Colonic mucosa (tissue), 4 donors: ENCODE measurements at places on chromosomes 6 and 20. TPM values are rescaled to one million over a fixed set of nuclear protein-coding genes. Genes with fewer than 3 reads are reported as not detected.

DNA sequence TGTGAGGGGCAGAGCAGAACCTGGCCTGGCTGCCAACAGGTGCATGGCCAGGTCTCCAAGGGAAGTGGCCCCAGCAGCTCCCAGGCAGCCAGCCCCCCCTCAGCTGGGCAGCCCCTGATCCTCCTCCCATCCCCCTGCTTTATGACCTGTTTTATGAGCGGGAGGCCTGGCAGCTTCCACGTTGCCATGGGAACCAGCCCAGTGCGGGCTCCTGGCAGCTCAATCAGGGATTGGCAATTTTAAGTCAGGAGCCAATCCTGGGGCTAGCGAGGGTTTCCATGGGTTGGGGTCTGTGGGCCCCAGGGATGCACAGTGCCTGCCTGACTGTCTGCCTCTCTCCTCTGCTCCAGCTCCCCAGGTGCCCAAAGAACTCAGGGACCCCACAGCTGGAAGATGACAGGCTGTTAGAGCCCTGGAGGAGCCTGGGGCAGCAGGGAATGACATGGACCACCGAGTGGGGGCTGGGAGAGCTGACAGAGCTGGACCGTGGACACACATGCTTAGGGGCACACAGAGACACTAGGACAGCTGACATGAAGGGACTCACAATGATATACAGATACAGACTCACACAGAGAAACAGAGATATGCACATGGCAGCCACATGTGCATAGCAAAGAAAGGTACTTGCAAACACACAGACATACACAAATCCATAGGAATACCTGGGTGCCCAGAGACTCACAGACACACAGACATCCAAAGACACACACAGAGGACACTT is 56.5 kb upstream of the SIRPA start:
- DNase-seq = no peak
- no peaks in the 10 kb centered on the region for H3K36me3 ChIP-seq

Gene ACTL10
- total RNA-seq = 8.0 TPM

GRCh38 chr20:13681248-13682125 is 42.8 kb upstream of the TASP1 start:
- H3K27me3 ChIP-seq = no peaks in the 10 kb centered on the region
- H3K27ac ChIP-seq = no peak overlapping the region
- no peaks in the 10 kb centered on the region for H3K4me1 ChIP-seq
- no peaks in the 10 kb centered on the region for H3K36me3 ChIP-seq
- peak; percentile 29 for DNase-seq
- H3K4me3 ChIP-seq = no peak overlapping the region

DNA sequence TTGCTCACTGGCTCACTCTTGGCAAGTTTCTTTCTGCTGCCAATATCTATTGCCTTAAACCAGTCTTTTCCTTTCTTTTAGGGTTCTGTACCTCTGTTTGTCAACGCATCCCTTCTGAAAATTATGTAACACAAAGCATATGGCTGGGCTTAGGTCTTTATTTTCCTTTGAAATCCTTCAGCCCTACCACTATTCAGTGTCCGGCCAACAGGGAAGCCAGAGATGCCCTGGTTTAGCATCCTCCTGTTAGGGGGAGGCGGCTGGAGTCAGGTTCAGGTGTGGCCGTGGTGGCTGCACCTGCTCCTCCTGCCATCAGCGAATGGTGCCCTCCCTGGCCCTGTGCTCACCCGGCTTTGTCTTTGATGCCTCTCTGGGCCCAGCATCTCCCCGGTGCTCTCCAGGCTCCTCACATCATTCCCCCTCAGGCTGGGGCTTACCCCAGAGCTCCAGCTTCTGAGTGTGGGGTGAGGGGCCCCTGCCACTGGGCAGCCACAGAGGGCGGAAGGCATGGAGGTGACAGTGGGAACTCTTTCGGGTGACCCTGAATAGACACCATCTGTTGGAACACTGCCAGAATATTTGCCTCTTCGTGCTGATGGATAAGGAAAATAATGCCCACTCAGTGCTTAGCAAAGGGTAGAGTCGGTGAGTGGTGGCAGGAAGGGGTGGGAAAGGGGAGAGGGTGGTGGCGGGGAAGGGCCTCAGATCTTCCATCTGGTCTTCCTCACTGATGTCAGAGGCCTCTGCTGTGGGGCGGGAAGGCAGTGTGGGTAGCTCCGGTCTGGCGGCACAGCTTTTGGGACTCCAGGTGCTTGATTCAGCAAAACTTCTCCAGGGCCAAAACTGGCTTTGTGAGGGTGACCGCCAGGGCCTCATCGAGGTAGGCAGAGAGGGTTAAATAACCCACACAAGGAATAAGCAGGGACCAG is 97.2 kb downstream of the DACT2 start:
- no peaks in the 10 kb centered on the region for H3K36me3 ChIP-seq
- no peak overlapping the region for H3K4me3 ChIP-seq
- no peaks in the 10 kb centered on the region for H3K27me3 ChIP-seq
- no peaks in the 10 kb centered on the region for H3K4me1 ChIP-seq

DNA sequence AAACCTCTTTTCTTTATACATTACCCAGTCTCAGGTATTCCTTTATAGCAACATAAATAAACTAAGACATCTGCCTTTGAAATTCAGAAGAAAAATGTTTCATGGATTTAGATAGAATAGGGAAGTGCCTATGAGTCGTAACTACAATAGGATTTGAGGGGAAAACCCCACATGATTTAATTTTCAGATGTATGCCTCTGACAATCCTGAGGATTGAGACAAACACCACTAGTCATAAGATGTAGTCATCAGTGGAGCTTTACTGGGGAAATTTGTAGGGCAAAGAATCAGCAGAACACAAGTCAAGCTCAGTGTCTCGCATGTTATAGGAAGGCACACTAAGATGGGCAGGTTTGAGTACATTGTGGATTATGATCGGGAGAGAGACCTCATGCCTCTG is 566.4 kb downstream of the BMP2 start:
- H3K27me3 ChIP-seq = no peaks in the 10 kb centered on the region
- H3K27ac ChIP-seq = no peak overlapping the region
- H3K4me3 ChIP-seq = no peak overlapping the region
- H3K36me3 ChIP-seq = no peaks in the 10 kb centered on the region
- DNase-seq = no peak
- no peaks in the 10 kb centered on the region for H3K4me1 ChIP-seq

Gene BYSL
- 16.4 TPM for total RNA-seq

Gene BPIFB2
- 0.35 TPM for total RNA-seq

Gene OPRM1
- not detected for total RNA-seq

Gene SYNDIG1
- total RNA-seq = 0.19 TPM

DNA sequence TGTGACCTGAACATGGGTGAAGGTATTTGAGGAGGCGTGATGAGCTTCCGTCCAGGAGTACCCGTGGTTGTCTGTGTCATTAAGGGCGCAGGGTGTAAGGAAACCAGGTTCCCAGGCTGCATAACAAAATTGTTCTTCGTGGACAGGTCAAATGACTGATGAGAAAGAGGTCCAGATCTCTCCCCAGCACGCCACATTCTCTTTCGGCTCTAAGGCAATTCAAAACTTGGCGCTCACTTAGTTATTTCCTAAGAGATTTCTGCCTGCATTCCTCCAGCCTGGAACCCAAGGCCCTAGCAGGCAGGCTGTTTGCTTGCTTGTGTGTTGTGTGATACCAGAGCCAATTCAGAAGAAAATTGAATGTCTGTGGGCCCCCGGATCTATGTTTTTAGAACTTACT is 139.9 kb downstream of the AGPAT4 start:
- DNase-seq = no peak
- H3K4me3 ChIP-seq = no peak overlapping the region
- H3K4me1 ChIP-seq = no peaks in the 10 kb centered on the region
- no peaks in the 10 kb centered on the region for H3K27me3 ChIP-seq
- no peaks in the 10 kb centered on the region for H3K36me3 ChIP-seq

DNA sequence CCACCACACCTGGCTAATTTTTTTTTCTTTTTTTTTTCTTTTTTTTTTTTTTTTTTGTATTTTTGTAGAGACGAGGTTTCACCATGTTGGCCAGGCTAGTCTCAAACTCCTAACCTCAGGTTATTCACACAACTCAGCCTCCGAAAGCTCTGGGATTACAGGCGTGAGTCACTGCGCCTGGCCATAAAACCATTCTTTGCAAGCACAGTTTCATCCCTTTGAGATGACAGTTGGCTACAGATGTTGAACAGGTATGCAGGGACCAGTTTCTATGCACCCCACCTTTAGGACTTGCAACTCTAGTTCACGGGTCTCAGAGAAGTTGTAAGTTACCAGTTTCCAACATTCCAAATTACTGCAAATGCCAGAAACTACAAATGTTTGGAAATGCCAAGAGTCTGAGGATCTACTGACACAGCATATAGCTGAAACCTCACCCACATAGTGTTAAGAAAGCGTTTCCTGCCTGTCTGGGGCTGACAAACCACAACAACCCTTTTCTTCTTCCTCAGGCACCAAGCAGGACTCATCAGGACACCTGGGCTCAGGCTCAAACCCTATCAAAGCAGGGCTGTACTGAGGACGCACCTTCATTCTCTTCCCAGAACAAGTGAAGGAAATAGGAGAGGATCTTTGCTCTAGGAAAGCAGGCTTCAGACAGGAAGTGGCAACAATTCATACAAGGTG is 22.9 kb downstream of the ARHGAP18 start:
- H3K4me3 ChIP-seq = no peak overlapping the region
- no peaks in the 10 kb centered on the region for H3K36me3 ChIP-seq
- H3K27ac ChIP-seq = no peak overlapping the region
- no peaks in the 10 kb centered on the region for H3K27me3 ChIP-seq

Gene CDH4
- 0.08 TPM for total RNA-seq

DNA sequence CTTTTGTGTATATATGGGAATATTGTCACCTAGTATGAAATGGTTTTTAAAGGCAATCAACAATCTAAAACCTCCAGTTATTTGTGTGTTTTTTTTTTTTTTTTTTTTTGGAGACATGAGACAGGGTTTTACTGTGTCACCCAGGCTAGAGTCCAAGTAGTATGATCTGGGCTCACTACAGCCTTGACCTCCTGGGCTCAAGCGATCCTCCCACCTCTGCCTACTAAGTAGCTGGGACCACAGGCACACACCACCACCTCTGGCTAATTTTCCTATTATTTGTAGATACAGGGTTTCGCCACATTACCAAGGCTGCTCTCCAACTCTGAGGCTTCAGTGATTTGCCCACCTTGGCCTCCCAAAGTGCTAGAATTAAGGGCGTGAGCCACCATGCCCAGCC is 349.9 kb downstream of the UTRN start:
- no peaks in the 10 kb centered on the region for H3K4me1 ChIP-seq
- H3K27me3 ChIP-seq = no peaks in the 10 kb centered on the region
- no peak for DNase-seq
- no peak overlapping the region for H3K27ac ChIP-seq

Gene SLPI
- total RNA-seq = 113 TPM

Gene SLC22A3
- total RNA-seq = 2.1 TPM

DNA sequence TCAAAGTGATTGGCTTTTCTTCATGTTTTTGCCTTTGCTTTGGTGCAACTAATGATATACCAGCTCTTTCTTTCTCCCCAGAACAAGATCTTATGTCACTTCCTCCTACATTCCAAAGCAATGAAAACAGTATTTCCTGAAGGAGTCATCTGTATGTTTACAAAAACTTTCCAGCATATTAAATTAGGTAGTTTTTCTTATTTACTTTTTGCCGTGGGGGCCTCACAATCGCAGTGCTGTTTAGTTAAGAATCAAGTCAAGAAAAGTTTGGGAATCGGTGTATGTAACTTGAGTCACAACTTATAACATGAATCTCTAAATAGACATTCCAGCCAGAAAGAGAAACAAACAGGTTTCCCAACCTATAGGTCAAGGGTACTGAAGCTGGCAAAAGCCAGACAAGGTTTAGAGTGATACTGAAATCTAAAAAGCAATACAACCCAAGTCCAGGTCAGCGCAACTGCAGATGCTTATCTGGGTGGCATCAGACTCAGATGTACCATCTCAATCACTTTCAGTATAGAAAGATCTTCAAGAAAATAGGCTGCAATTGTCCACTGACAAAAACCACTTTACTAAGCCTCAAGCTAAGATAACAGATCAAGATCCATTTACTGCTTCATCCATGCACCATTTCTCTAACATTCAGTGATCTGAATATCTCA is 63.6 kb downstream of the IPCEF1 start:
- H3K27ac ChIP-seq = no peak overlapping the region
- DNase-seq = no peak
- H3K36me3 ChIP-seq = no peaks in the 10 kb centered on the region
- no peaks in the 10 kb centered on the region for H3K4me1 ChIP-seq
- H3K4me3 ChIP-seq = no peak overlapping the region

- no peaks in the 10 kb centered on the region for H3K36me3 ChIP-seq
- H3K4me3 ChIP-seq = no peak overlapping the region
- H3K4me1 ChIP-seq = no peaks in the 10 kb centered on the region
Observed at GRCh38 chr20:44705364-44706094, 9.6 kb upstream of the CCN5 start.

- no peaks in the 10 kb centered on the region for H3K27me3 ChIP-seq
- DNase-seq = no peak
- no peaks in the 10 kb centered on the region for H3K36me3 ChIP-seq
- no peak overlapping the region for H3K4me3 ChIP-seq
- H3K27ac ChIP-seq = no peak overlapping the region
- no peaks in the 10 kb centered on the region for H3K4me1 ChIP-seq
Observed at GRCh38 chr6:12823847-12824246, 107.3 kb downstream of the PHACTR1 start.

GRCh38 chr6:18203786-18204185 is 48.6 kb downstream of the KDM1B start:
- DNase-seq = no peak
- no peaks in the 10 kb centered on the region for H3K27me3 ChIP-seq
- no peaks in the 10 kb centered on the region for H3K36me3 ChIP-seq
- no peak overlapping the region for H3K4me3 ChIP-seq
- no peak overlapping the region for H3K27ac ChIP-seq

- H3K36me3 ChIP-seq = no peaks in the 10 kb centered on the region
- DNase-seq = no peak
- H3K4me1 ChIP-seq = no peaks in the 10 kb centered on the region
- no peak overlapping the region for H3K27ac ChIP-seq
- H3K27me3 ChIP-seq = no peaks in the 10 kb centered on the region
- H3K4me3 ChIP-seq = no peak overlapping the region
Observed at GRCh38 chr6:7267466-7268091, 45.4 kb downstream of the SSR1 start.

Gene CCN5
- 0.84 TPM for total RNA-seq

Gene GPR63
- 0.96 TPM for total RNA-seq

DNA sequence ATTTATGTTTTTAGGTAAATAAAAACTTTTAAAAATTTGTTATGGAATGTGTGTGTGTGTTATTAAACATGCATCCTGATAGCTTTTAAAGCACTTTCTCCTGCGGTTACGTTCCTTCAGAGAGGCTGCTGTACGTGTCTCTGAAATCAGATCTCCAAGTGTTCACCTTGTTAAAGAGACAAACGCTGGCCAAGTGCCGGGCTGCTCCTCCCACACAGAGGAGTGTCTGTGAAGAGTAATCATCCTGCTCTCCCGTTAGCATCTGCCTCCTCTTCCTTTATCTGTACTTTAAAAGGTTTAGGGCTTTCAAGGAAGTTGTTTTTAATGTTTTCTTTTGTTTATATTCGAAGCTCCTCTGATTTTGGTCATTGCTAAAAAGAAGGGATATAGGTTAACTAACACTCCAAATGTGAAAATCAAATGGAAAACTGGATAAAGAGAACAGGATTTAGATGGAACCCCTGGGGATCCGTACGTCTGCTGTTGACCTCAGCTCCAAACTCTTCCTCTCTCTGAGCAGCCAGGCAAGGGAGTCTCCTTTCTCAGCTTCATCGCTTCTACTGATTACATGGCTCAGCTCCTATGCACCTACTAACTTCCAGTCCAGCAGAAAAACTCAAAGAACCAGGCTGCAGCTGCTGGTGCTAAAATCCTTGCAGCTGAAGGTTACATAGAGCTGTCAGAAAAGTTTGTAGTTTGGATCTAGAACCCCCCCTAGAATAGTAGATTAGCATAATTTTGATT is 20.0 kb downstream of the IRF4 start:
- no peak for DNase-seq
- H3K27ac ChIP-seq = no peak overlapping the region
- no peaks in the 10 kb centered on the region for H3K4me1 ChIP-seq
- H3K4me3 ChIP-seq = no peak overlapping the region

- no peak for DNase-seq
- H3K27ac ChIP-seq = no peak overlapping the region
Observed at GRCh38 chr6:18427296-18427695, 40.1 kb downstream of the RNF144B start.

Gene FILIP1
- 0.57 TPM for total RNA-seq
